Pericardium fibroblast (primary cell): ENCODE measurements at places on chromosomes 13 and 19. TPM values are rescaled to one million over a fixed set of nuclear protein-coding genes. Genes with fewer than 3 reads are reported as not detected.

The CARD8 gene
- total RNA-seq: 6.4 and 7.8 TPM in 2 replicates

The CEACAM19 gene
- total RNA-seq: 1.3 and 1.4 TPM in 2 replicates

The ZNF581 gene
- total RNA-seq: 29.1 and 59.8 TPM in 2 replicates

The ZNF415 gene
- total RNA-seq: 2.1 and 4.7 TPM in 2 replicates

The ZNF329 gene
- 9.1 and 10.0 TPM in 2 replicates for total RNA-seq

The GRIN2D gene
- total RNA-seq: 1.4 and 5.0 TPM in 2 replicates

The NUP58 gene
- 24.6 and 24.9 TPM in 2 replicates for total RNA-seq

The JSRP1 gene
- 1.5 TPM in 1 of 2 replicates, not detected in the other for total RNA-seq

The ZNF766 gene
- total RNA-seq: 7.1 and 10.2 TPM in 2 replicates

The ZNF541 gene
- 0.23 TPM in 1 of 2 replicates, not detected in the other for total RNA-seq

The NDUFS7 gene
- 74.5 and 93.4 TPM in 2 replicates for total RNA-seq

The TSKS gene
- 0.47 and 3.6 TPM in 2 replicates for total RNA-seq

The TPTE2 gene
- not detected in 2 replicates for total RNA-seq

The FGF22 gene
- total RNA-seq: 0.26 TPM in 1 of 2 replicates, not detected in the other

The LHB gene
- not detected in 2 replicates for total RNA-seq

The SH3GL1 gene
- total RNA-seq: 91.9 and 118 TPM in 2 replicates

The PCDH9 gene
- 8.4 TPM in 2 replicates for total RNA-seq

The ZNF649 gene
- 5.3 and 8.1 TPM in 2 replicates for total RNA-seq

The OR7A5 gene
- not detected in 2 replicates for total RNA-seq

The PCP2 gene
- 0.82 TPM in 1 of 2 replicates, not detected in the other for total RNA-seq

The DNAAF3 gene
- total RNA-seq: 0.26 TPM in 1 of 2 replicates, not detected in the other

The PTBP1 gene
- 130 and 227 TPM in 2 replicates for total RNA-seq

The ARRDC2 gene
- 11.4 and 13.3 TPM in 2 replicates for total RNA-seq

The CDX2 gene
- total RNA-seq: not detected in 2 replicates

The UBA52 gene
- 1,240 and 1,337 TPM in 2 replicates for total RNA-seq

The ZGLP1 gene
- 1.5 and 3.0 TPM in 2 replicates for total RNA-seq

The LRRC4B gene
- total RNA-seq: 0.35 and 0.60 TPM in 2 replicates

The LRRC63 gene
- total RNA-seq: not detected in 2 replicates

The HAUS5 gene
- 6.2 and 7.6 TPM in 2 replicates for total RNA-seq
